ENCODE measurements at places on chromosomes 5 and 9. TPM values are rescaled to one million over a fixed set of nuclear protein-coding genes. Genes with fewer than 3 reads are reported as not detected.

DNA sequence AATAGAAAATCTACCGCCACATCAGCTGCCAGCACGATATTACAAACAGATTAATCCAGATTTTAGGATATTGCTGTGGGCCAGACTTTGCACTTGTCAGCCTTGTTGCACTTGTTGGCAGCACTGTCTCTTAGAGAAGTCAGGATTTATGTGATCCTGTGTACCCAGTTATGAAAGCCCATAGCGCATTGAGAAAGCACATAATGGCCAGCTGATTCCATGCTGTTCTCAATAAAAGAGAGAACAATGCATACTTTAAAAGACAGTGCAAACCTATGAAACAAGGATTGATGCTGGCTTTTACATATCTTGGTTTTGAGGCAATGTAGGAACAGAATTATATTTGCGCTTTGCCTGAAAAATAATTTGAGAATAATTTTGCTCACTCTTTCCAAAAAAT, 140.8 kb downstream of the CEP120 start:
- H3K27me3 ChIP-seq: no peaks in the 10 kb centered on the region
- DNase-seq: no peak
- no peak overlapping the region for H3K27ac ChIP-seq
- no peaks in the 10 kb centered on the region for H3K4me1 ChIP-seq
- no peak overlapping the region for H3K4me3 ChIP-seq

DNA sequence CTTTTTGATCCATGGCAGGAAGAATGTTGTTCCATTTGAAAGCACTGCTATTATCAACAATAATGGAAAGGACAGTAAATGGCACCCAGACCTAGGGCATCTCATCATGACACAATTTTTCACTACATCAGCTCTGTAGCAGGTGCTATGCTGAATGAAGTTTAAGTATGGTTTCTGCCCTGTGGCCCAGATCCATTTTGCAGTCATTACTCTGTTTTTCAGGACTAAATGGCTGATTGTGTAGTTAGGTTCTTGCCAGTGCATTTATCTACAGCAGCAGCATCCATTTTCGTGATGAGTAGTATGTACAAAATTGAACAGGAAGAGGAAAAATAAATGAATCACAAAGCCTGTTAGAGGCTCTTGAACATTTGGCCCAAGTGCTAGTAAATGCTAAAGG, 270.5 kb upstream of the CD180 start:
- H3K4me3 ChIP-seq: no peak overlapping the region
- no peak for DNase-seq
- H3K4me1 ChIP-seq: no peaks in the 10 kb centered on the region
- no peak overlapping the region for H3K27ac ChIP-seq
- H3K27me3 ChIP-seq: no peaks in the 10 kb centered on the region

GRCh38 chr5:5270958-5271785, 131.0 kb downstream of the ADAMTS16 start:
- DNase-seq: peak; percentile 78
- no peaks in the 10 kb centered on the region for H3K4me1 ChIP-seq
- H3K27ac ChIP-seq: no peak overlapping the region
- no peaks in the 10 kb centered on the region for H3K36me3 ChIP-seq

DNA sequence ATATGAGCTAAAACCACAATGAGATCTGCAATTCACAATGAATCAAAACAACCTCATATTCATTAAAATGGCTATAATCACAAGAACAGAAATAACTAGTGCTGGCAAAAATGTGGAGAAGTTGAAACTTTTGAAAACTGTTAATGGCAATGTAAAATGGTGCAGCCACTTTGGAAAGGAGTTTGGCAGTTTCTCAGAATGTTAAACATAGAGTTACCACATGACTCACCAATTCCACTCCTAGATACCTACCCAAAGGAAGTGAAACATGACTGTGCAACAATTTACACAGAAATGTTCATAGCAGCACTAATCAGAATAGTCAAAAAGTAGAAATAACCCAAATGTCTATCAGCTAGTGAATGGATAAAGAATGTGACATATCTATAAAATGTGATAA, 862.2 kb downstream of the DTWD2 start:
- H3K4me3 ChIP-seq: no peak overlapping the region
- no peaks in the 10 kb centered on the region for H3K4me1 ChIP-seq
- no peaks in the 10 kb centered on the region for H3K27me3 ChIP-seq
- H3K36me3 ChIP-seq: no peaks in the 10 kb centered on the region
- H3K27ac ChIP-seq: no peak overlapping the region

DNA sequence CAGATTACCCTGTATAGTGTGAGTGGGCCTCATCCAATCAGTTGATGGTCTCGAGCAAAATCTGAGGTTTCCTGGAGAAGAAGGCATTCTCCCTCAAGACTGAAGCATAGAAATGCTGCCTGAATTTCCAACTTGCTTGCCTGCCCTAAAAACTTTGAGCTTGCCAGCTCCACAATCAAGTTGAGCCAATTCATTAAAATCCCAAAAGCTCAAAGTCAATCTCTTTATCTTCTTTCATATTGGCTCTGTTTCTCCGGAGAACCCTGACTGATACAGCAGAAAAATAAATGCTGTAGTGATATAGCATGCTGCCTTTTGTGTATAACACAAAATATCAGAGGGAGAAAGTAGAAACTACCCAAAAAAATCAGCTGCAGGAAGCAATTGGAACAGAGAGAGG, 72.5 kb upstream of the NMUR2 start:
- DNase-seq: no peak
- no peaks in the 10 kb centered on the region for H3K4me1 ChIP-seq
- H3K27me3 ChIP-seq: no peaks in the 10 kb centered on the region
- H3K27ac ChIP-seq: no peak overlapping the region

DNA sequence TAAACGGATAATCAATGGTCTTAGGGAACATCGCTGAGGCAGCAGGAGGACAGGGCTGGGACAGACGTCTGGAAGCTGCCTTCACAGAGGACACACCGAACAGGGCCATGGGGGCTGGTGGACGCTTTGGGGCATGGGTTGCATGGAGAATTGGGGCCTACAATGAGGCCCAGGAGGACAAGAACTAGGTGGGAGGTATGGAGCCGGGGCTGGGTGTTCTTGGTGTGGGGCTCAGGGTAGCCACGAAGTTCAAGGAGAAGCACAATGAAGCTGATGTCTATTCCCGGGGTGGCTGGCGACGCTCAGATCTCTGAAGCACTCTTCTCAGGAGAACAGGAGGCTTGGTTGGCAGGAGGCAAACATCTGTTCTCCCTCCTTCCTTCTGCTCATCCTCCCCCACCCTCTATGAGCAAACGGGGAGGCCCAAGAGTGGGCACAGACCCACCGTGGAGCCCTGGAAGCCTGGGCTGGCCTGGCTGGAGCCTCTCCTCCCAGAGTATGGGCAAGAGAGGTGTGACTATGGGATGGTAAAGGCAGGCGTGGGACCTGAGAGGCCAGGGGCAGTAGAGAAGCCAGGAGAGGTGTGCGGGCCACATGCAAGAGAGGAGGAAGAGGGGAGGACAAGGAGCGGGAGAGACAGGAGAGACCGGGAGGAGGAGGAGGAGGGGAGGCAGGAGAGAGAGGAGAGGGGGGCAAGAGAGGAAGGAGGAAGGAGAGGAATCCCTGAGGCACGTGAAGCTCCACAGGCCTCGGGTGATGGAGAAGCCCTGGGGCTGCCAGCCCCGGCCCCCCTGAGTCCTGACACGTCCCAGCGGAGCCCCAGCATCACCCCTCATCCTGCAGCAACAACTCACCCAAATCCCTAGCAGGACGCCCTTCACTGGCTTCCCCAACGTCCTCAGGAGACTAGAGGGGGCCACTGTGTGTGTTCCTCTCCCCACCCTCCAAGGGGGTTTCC, 159.1 kb downstream of the OLFM1 start:
- H3K4me1 ChIP-seq: no peaks in the 10 kb centered on the region
- DNase-seq: no peak
- no peaks in the 10 kb centered on the region for H3K27me3 ChIP-seq
- H3K36me3 ChIP-seq: no peaks in the 10 kb centered on the region

GRCh38 chr9:134917431-134918373, at the start of gene FCN1:
Gene FCN1 (minus strand): TSS chr9:134917912. CDS start chr9:134917871, 41 bp downstream.
- no peak within 1 kb of the TSS for H3K27ac ChIP-seq
- H3K27me3 ChIP-seq: no peaks in the 10 kb centered on the region
- H3K4me3 ChIP-seq: no peak within 1 kb of the TSS
- no peaks in the 10 kb centered on the region for H3K4me1 ChIP-seq

- peaks cover 19% of the 10 kb centered on the region for H3K4me1 ChIP-seq
- H3K36me3 ChIP-seq: no peaks in the 10 kb centered on the region
- H3K4me3 ChIP-seq: no peak overlapping the region
- no peak for DNase-seq
Measured at GRCh38 chr9:75937521-75938258, 47.2 kb downstream of the PCSK5 start.

DNA sequence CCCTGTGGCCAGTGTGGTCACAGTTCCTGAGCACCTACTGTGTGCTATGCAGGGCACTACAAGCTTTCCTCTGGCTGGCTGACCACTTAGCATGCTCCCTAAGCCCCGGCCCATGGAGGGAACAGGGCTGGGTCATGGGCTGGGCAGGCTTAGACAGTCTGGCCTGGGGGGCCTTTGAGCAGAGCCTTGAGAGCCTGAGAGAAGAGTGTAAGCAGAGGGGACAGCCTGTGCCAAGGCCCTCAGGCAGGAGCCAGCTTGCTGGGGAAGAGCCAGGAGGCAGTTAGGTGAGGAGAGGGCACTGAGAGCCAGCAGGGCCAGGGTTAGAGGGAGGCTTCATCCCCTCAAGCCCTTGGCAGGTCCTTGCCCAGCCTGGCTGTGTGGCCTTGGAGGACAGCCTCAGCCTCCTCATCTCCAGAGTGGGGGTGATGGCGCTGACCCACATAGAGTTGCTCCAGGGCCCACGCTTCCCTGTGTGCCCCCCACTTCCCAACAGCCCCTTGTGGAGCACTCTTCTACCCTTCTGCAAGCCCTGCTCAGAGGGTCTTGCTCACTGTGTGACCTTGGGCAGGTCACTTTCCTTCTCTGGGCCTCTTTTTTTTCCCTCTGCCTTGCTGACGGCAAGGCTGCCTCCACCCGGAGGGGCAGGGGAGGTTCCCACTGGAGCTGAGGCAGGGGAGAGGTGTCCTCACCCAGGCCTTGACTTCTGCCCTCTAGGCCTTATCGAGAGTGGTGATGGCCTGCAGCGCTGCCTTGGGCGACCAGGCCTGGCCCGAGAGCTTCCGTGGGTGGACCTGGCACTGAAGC, 107.1 kb downstream of the PHF2 start:
- H3K27ac ChIP-seq: no peak overlapping the region
- peak; percentile 11 for DNase-seq
- no peaks in the 10 kb centered on the region for H3K27me3 ChIP-seq
- H3K36me3 ChIP-seq: no peaks in the 10 kb centered on the region
- no peaks in the 10 kb centered on the region for H3K4me1 ChIP-seq

DNA sequence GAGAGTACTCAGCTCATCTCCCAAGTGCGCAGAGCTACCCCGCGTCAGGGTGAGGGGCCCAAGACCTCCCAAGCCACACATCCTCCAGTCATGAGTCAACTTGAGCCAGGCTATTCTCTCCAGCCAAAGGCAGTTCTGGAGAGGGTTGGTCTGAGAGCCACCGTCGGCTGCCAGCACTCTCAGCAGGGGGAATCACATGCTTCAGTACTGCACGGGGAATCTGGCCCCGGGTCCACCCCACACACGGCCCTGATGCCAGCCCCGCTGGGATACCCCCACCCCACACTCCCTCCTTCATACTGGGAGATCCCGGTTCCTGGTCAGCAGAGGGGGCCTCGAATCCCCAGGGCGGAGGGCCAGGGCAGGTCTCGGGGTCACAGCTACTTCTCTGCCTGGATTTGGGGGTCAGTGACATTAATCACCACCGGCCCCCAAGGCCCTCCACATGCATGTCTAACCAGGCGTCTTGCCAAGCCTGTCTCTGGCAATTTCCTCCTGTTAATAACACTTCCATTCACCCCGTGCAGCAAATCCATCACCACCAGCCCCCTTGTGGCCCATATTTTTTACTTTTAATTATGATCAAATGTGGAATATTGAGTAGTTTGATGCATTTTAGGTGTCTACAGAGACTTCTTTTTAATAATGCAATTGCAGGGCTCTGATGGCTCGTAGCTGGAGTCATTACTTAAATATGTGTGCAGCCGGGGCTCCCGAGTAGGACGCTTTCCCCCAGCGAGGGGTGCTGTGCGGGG, 102.9 kb upstream of the PPP1R26 start:
- H3K27me3 ChIP-seq: no peaks in the 10 kb centered on the region
- H3K27ac ChIP-seq: no peak overlapping the region
- H3K4me1 ChIP-seq: no peaks in the 10 kb centered on the region
- no peak for DNase-seq
- no peak overlapping the region for H3K4me3 ChIP-seq
- no peaks in the 10 kb centered on the region for H3K36me3 ChIP-seq

DNA sequence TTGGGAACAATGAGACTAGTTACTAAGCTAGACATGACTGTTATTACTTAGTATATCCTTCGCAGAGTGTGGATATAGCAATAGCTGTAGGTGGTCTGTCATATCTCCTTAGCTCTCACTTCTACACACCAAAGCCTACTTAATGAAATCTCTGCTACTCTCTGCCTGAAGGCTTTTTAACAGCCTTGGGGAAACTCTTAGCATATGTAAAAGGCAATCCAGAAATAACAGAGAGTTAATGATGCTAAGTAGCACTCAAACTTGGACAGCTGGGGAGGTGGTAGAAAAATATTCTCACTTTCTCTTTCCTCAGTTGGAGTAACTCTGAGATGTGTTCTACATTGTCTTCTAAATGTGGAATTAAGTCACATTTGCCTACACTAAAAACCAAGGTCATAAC, 30.2 kb upstream of the C6 start:
- no peak for DNase-seq
- H3K4me3 ChIP-seq: no peak overlapping the region
- H3K27me3 ChIP-seq: no peaks in the 10 kb centered on the region
- no peaks in the 10 kb centered on the region for H3K4me1 ChIP-seq
- no peak overlapping the region for H3K27ac ChIP-seq
- no peaks in the 10 kb centered on the region for H3K36me3 ChIP-seq

DNA sequence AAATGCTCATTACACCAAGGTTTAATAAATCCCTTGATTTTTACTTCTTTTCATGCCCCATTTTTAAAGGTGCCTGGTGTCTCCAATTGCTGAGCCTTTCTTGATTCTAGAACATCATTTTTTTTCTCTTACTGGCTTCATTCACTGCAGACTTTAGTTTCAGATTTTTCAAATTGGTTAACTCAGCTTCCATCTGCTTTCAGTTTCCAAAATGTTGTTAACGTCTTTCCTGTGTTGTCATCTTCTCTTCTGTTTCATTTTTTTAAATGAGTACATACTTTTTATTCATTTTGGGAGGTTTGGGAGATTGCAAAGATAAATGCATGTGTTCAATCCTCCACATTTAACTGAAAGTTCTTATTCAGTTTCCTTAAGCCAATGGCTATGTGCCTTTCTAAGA, 126.4 kb upstream of the CCNG1 start:
- no peaks in the 10 kb centered on the region for H3K36me3 ChIP-seq
- no peak for DNase-seq
- H3K4me1 ChIP-seq: no peaks in the 10 kb centered on the region
- no peaks in the 10 kb centered on the region for H3K27me3 ChIP-seq

The SCGB3A2 gene
- polyA plus RNA-seq: not detected

The NTMT1 gene
- 189 TPM for polyA plus RNA-seq

The IRX4 gene
- polyA plus RNA-seq: 0.32 TPM

The LEAP2 gene
- polyA plus RNA-seq: 3.6 TPM

The TPRN gene
- 17.2 TPM for polyA plus RNA-seq

The SOHLH1 gene
- 18.7 TPM for polyA plus RNA-seq

The BNC2 gene
- polyA plus RNA-seq: 14.6 TPM

The FOXD4 gene
- polyA plus RNA-seq: 0.42 TPM

The CKMT2 gene
- polyA plus RNA-seq: 13.7 TPM

The PRELID2 gene
- polyA plus RNA-seq: 2.9 TPM

The FGD3 gene
- 14.0 TPM for polyA plus RNA-seq
